ENCODE measurements at places on chromosomes 2 and 18.

GRCh38 chr2:163558251-163559021, 177.4 kb downstream of the FIGN start:
- no peak for DNase-seq

DNA sequence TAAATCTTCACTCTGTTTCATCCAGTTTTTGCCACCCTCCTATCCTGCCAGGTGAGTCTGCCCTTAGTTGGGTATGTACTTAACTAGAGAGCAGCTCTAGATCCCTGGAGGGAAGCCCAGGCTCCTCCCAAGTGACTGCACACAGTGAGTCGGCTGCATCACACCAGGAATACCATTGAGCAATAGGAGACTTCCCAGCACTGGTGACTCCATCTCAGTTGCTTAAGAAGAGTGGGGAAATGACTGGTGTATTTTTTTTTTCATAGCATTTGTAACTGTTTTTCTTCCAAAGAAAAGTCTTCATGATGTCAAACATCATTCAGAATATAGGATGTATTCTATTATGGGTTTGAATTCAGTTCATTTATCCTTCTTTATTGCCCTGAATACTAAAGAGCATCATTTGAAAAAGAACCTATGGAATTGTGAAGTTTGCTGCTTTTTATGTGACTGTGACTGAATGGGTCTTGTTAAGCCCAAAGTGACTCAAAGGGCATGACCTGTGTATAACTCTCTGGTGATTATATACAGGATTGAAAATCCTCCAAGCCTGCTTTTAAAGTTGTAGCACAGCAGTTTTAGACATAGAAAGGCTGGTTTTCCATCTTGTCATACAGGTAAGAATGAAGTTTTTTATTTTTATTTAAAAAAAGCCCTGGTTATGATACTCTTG, 84.3 kb downstream of the MAP3K20 start:
- DNase-seq = peak; percentile 97

GRCh38 chr2:23622966-23623675, 238.1 kb downstream of the KLHL29 start:
- no peak for DNase-seq

DNA sequence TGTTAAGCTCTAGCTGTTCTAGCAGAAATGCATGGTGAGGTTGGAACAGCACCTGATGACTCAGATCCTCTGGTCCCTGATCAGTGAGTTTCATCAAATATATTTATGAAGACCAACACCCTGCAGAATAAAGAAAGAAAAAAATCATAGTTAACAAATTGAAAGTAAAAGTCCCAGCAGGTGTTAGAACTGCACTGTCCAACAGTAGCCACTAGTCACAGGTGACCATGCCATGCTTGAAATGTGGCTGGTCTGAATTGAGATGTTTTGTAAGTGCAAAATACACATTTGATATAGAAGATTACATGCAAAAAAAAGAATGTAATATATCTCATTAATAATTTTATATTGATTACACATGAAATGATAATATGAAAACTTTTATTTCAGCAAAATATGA, 1010.7 kb upstream of the ZEB2 start:
- no peak for DNase-seq

- DNase-seq = no peak
Measured at GRCh38 chr18:44682871-44683221, 2.2 kb downstream of the SETBP1 start.

All from fibroblast of upper back skin (primary cell).